ENCODE measurements at places on chromosomes 7 and 10.

DNA sequence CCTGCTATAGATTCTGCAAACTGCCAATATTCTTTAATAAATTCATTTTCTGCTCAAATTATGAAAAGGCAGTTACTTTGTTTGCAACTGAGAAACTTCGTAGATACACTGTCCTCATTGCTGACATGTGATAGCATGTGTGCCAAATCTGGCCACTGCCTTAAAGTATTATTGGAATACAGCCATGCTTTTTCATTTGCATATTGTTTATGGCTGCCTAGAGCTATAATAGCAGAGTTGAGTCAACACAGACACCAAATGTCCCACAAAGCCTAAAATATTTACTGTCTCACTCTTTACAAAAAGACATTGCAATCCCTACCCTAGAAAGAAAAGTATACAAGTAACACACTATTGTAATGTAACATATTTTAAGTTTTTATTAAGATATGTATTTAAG lies 647.4 kb downstream of the XPNPEP1 start:
- no peak for DNase-seq

GRCh38 chr10:96690755-96691730 lies 29.3 kb downstream of the PIK3AP1 start:
- DNase-seq, result no peak

- DNase-seq, result no peak
These were observed 71.5 kb downstream of the AGMO start for GRCh38 chr7:15490291-15490690.

GRCh38 chr10:121598263-121599249 lies at the start of gene FGFR2:
TSS of gene FGFR2 (minus strand) at chr10:121598444. CDS start at chr10:121593817, 4,627 bp downstream.
- DNase-seq, result peak; percentile 31

GRCh38 chr7:35894721-35895120 lies 93.9 kb downstream of the SEPTIN7 start:
- DNase-seq, result no peak

Data from fibroblast of skin of left biceps (primary cell).